ENCODE measurements at places on chromosomes 7 and 10. TPM values are rescaled to one million over a fixed set of nuclear protein-coding genes. Genes with fewer than 3 reads are reported as not detected.

The CNOT4 gene
- 26.1 TPM for total RNA-seq

The TRIM50 gene
- total RNA-seq = 0.33 TPM

The SRRM3 gene
- total RNA-seq = 6.1 TPM

The MUC12 gene
- 0.30 TPM for total RNA-seq

The IFT22 gene
- 32.0 TPM for total RNA-seq

The WAPL gene
- total RNA-seq = 21.9 TPM

The PLEKHS1 gene
- not detected for total RNA-seq

The ADIRF gene
- total RNA-seq = 41.1 TPM

The VSTM2A gene
- total RNA-seq = not detected

The EBF3 gene
- total RNA-seq = 6.2 TPM

The ODAD2 gene
- total RNA-seq = 0.58 TPM

The METTL27 gene
- total RNA-seq = 0.44 TPM

The TACR2 gene
- total RNA-seq = not detected

Measured in left ventricle myocardium inferior (tissue), 1 donor.